ENCODE measurements at places on chromosomes 11 and 22.

DNA sequence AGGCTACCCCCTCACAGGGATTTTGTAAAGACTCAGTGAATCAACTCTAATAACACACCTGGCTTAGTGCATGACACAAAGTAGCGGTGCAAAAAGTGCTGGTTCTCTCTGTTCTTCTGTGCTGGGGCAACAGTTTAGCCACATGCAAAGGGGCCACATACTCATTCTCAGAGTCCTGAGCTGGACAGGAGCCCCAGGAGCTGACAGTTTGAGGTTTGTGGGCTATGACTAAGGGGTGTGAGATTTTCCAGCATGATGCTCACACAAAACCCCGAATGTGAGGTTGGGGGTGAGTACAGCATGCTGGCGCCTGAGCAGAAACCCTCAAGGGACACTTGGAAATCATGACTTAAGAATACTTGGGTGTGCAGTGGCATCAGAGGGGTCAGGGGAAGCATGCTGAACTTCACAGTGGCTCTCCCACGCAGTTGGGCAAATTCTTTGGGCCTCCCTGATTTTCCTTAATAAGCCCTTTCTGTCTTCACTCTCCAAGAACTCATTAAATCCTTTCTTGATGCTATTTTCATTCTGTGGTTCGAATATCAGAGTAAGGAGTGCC lies 31.0 kb downstream of the TMPRSS5 start:
- DNase-seq, result no peak

GRCh38 chr11:113363406-113363805 lies 24.2 kb upstream of the ANKK1 start:
- no peak for DNase-seq

DNA sequence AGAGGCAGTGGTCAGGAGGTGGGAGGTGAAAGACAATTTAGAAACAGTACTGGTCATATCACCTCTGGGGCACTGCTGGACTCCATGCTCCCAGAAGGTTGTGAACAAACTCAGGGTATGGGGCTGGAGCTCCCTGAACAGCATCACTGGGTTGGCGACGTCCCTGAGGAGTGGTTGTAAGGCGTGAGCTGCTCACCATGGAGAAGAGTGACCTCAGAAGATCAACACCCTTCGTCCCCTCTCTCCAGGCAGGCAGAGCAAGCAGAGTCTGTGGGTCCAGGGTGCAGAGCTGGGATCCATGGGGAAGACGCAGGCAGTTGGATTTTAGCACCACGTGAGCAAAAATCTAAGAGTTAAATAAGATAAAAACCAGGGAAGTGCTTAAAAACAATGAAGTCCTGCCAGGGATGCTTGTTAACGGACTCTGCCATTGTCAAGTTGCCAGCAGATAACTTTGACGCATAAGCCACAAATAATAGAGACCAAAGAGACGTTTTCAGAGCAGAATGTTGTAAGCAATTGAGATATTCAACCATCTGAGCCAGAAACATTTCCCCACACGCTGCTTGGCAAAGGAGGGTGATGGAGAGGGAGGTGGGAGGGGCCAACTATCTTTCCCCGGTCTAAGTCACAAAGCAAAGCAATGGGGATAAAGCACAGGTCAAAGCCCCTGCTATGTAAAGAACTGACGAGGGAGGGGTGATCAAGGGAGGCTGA lies 13.6 kb downstream of the PNPLA5 start:
- DNase-seq, result no peak

DNA sequence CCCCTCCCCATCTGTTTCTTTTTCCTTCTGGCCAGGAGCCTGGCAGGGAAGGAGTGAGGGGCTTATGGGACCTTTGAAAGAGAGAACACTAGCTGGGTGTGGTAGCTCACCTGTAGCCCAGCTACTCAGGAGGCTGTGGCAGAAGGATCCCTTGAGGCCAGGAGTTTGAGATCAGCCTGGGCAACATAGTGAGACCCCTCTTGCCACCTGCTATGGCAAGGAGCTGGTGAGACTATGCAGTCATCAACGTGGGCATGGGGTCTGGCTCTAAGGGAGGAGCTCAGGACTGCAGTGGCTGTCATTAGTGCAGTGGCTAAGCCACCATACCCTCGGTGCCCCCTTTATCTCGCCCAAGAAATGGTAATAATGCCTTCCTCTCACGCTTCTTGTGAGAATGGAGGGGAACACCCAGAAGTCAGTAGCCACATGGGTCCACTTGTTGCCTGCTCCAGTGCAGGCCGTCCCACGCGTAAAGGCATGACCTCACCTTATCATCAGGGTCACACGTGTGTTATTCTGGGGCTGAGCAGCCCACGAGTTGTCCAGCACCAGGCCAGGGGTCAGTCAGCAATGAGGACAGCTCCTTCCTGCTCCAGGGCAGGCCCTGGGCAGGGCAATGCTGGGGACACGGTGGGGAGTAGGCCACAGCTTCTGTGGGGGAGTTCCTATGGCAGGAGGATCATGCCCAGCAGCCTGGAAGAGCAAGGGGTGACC lies 27.7 kb upstream of the TEF start:
- DNase-seq, result no peak

DNA sequence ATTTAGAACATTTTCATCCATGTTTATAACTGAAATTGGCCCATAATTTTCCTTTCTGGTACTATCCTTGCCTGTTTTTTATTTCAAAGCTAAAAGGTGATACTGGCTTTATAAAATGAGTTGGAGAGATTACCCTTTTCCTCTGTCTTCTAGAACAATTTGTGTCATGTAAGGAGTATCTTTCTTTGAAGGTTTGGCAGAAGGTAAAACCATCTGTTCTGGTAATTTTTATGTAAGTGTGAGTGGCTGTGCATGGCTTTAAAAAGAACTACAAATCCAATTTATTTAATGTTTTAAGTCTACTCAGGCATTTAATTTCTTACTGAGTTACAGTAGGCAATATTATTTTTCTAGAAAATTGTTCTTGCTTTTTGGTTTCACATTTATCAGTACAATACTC lies 7.7 kb upstream of the MRGPRD start:
- DNase-seq, result no peak

DNA sequence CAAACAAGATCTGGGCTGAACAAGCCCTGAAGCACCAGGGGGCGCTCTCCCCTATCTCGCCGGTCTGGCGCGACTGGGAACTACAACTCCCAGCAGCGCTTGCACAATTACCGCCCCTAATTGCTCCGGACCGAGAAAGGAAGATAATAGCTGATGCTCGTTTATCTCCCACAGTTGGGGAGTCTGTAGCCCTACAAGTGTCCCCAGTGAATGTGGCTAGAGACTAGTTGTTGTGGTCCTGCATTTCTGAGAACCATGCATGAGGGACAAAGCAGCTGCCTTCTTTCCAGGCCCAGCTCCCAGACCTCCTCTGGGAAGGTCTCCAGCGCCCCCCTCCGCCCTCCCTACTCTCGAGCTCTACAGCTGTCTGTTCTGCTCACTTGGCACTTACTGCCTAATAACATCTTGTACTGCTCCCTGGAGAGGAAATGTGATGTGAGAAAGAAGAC lies 34.4 kb downstream of the NRXN2 start:
- DNase-seq, result peak; percentile 86

DNA sequence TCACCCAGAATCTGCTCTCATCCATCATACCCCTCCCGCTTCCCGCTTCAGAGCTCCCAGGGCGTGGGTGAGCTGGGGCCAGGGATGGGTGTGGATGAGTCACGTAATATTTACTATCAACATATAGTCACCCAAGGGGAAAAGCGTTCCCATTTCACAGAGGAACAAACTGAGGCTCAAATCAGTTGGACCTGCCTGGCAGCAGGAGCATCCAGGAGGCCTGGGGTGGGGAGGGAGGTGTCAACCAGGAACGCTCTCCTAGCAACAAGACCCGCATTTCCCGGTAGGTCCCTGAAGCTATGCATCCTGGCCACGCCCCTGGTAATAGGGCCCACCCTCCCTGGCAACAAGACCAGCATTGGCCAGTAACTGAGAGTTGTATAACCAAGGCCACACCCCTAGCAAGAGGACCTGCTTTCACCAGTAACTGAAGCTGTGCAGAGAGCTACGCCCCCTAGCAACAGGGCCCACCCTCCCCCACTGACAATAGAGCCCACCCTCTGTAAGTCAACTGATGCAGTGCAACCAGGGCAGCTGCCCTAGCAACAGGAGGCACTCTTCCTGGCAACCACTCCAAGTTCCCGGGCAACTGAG lies 32.7 kb upstream of the TXNRD2 start:
- no peak for DNase-seq

GRCh38 chr11:121611242-121611641 lies 158.5 kb upstream of the SORL1-AS1 start:
- DNase-seq, result no peak

DNA sequence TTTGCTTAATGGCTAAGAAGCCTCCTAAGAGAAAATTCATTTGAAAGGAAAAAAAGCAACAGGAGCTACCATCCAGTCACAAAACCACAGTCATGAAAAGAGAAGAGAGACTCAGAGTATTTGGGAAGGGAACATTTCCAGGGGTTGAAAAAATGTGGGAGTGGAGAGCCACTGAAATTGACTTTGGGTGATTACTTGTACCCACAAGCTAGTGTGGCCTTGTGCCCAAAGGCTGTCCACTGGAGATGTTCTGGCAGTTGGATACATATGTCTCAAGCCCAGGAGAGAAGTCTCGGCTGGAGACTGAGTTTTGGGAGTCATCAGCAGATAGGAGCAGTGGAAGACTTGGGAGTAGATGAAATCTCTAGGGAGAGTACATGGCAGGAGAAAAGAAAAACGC lies 3.2 kb upstream of the APOA5 start:
- DNase-seq, result no peak

DNA sequence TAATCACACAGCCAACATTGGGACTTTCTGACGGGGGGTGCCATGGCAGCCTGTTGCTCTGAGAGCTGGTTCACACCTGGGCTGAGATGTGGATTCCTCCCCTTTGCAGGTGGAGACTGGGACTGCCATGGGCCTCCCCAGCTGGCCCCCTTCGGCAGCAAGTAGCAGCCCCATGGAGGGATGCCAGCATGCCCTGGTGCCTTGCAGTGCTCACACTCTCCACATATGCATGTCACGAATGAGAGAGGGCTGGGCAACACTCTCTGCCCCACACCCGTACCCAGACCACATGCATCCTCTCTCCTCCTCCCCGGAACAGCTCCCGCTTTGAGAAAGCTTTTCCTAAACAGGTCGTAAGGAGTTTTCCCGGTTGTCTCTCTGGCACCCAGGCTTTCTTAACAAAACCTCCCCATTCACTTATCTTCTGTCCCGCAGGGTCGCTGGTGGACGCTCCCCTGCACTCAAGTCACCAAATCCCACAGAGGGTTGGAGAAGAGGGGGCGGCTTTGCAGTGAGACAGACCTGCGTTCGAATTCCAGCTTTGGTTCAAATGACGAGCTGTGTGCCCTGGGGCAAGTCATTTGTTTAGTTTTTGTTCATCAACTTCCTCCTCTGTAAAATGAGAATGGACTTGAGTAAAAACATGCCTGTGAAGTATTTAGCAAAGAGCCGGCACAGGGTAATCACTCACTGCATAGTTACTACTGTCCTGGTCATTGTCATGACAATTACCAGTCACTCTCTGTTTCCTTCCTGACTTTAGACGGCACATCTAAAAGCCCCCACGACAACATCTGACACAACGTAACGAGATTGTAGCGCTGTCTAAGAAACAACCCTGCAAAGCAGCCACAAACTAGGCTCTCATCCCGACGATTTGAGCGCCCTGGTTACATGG lies 231.3 kb upstream of the B3GAT1 start:
- DNase-seq, result no peak

DNA sequence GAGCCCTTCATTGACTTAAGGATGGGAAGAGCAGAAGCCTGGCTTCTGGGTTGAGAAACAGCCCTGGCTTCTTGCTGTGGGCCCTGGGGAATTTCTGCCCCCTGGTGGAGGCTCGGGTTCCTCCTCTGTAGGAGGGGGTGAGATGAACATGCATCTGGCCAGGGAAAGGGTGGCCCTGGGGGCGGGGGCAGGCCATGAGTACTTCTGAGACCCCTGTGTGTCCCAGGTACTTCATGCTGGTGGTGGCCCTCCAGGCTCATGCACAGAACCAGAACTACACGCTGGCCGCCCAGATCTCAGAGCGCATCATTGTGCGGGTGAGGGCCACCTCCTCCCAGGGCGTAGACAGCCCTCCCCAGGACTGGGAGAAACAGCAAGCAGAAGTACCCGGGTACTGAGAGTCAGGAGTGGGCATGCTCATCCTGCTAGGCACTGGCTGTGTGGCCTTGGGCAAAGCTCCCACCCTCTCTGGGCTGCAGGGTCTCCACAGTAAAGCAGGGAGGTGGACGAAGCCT lies 15.8 kb downstream of the TMEM258 start:
- DNase-seq, result no peak

DNA sequence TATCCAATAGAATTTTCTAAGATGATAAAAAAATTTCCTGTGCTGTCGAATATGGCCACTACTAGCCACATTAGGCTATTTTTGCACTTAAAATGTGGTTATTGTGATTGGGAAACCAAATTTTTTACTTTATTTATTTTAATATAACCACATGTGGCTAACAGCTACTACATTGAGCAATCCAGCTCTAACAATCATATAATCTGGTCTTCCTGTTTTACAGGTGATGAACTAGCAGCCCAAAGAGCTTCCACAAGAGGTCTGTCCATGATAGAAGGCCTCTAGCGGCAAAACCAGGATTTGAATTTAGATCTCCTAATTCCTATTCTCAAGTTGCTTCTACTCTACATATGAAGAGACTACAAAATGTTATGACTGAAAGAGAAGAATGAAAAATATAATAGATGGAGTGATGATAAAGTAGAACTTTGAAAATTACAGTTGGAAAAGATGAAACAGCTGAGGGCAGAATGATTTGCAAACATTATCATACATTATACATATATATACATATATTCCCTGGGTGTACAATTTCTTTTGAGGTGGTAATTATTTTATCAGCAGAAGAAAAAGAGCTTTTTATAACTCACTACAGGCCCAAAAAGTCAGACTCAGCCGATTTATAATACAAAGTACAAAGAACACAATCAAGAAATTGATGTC lies 363.5 kb upstream of the PITPNB start:
- no peak for DNase-seq

DNA sequence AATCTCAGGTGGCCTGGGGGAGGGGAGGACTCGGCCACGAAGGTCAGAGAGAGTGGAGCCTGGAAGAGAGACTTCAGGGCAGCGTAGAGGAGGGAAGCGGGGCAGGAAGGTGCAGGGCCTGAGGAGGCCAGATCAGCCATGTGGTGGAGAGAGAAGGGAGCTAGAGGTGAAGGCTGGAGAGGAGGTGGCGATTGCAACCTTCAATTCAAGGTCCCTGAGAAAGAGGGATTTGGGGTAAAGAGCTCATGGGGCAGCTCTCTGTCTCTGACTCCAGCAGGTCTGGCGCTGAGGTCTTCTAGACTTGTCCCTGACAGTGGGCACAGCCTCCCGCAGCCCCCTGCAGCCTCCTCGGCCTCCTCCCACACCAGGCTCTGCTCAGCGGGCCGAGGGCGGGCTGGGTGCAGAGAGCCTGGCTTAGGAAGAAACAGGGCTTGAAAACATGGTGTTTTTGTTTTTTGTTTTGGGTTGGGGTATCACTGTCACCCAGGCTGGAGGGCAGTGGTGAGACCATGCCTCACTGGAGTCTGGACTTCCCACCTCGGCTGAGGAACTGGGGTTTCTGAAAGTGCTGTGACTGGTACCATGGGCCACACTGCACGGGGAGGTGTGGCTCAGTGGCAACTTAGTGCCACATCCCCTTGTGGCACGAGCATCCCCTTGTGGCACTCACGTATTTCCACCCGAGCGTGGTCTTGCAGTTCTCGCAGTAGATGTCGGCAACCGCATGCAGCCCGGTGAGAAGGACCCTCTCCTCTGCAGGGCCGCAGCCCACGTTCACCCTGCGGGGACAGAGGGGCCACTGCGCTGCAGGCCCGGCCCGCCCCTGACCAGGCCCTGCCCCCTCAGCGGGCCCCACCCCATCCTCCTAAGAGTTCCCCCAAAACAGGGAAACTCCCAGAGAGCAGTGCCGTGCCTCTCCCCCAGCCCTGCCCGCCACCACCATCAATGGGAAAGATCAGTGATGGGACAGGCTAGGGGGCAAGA lies 32.6 kb downstream of the YPEL1 start:
- DNase-seq, result no peak

All from stimulated activated CD8-positive, alpha-beta memory T cell treated with anti-CD3 and anti-CD28 coated beads, Interleukin-7, amount 100 ng/mL, for 1 hour (primary cell).